ENCODE measurements at places on chromosomes 2 and 18. TPM values are rescaled to one million over a fixed set of nuclear protein-coding genes. Genes with fewer than 3 reads are reported as not detected.

The FEZ2 gene
- 137 TPM for total RNA-seq

The ATP6V1C2 gene
- not detected for total RNA-seq

The RSAD2 gene
- 0.13 TPM for total RNA-seq

The GPD2 gene
- 123 TPM for total RNA-seq

The MAP3K2 gene
- total RNA-seq: 18.0 TPM

The GREB1L gene
- total RNA-seq: 1.1 TPM

The PCARE gene
- not detected for total RNA-seq

The MATN3 gene
- 3.5 TPM for total RNA-seq

The HADHB gene
- total RNA-seq: 112 TPM

The FAP gene
- 0.53 TPM for total RNA-seq

The TRIM43 gene
- 0.07 TPM for total RNA-seq

The SOWAHC gene
- total RNA-seq: 4.8 TPM

The TOGARAM2 gene
- 0.13 TPM for total RNA-seq

The DNER gene
- 0.07 TPM for total RNA-seq

The COL3A1 gene
- total RNA-seq: 1.0 TPM

The TPO gene
- total RNA-seq: not detected

The TTN gene
- 3.2 TPM for total RNA-seq

The UGP2 gene
- total RNA-seq: 101 TPM

The CPO gene
- total RNA-seq: not detected

The KCNK3 gene
- total RNA-seq: not detected

The LRATD1 gene
- total RNA-seq: 0.13 TPM

The ELOA2 gene
- total RNA-seq: not detected

The EVX2 gene
- total RNA-seq: not detected

The SFT2D3 gene
- total RNA-seq: 4.9 TPM

The CLIP4 gene
- 49.9 TPM for total RNA-seq

The ASAP2 gene
- 121 TPM for total RNA-seq

The TET3 gene
- total RNA-seq: 10.0 TPM

The POTEE gene
- 0.40 TPM for total RNA-seq

The NYAP2 gene
- total RNA-seq: not detected

The ADAM23 gene
- 11.2 TPM for total RNA-seq

The NOSTRIN gene
- total RNA-seq: 0.07 TPM

The AMER3 gene
- total RNA-seq: not detected

The CMPK2 gene
- 1.1 TPM for total RNA-seq

The TUBA4B gene
- total RNA-seq: not detected

The DARS1 gene
- total RNA-seq: 113 TPM
